ENCODE measurements at places on chromosomes 3 and 15. TPM values are rescaled to one million over a fixed set of nuclear protein-coding genes. Genes with fewer than 3 reads are reported as not detected.

Gene SERPINI2
- total RNA-seq = not detected

DNA sequence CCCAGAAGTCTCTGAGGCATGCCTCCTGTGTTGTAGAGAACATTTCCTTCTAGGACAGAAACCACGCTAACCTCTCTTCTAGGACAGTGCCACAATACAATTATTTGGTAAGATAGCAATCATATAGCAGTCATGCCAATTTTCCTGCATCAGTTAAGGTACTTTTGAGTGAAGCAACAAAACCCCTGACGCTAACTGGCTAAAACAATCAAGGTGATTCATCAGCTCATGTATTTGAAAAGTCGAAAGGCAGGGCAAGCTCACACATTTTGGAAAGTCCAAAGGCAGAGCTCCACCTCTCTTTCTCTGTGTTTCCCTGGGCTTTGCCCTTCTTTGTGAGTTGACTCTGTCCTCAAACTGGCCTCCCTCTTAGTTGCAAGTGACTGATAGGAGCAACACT lies 10.1 kb downstream of the TERC start:
- no peak for DNase-seq

Gene NUP210
- total RNA-seq = 143 TPM

DNA sequence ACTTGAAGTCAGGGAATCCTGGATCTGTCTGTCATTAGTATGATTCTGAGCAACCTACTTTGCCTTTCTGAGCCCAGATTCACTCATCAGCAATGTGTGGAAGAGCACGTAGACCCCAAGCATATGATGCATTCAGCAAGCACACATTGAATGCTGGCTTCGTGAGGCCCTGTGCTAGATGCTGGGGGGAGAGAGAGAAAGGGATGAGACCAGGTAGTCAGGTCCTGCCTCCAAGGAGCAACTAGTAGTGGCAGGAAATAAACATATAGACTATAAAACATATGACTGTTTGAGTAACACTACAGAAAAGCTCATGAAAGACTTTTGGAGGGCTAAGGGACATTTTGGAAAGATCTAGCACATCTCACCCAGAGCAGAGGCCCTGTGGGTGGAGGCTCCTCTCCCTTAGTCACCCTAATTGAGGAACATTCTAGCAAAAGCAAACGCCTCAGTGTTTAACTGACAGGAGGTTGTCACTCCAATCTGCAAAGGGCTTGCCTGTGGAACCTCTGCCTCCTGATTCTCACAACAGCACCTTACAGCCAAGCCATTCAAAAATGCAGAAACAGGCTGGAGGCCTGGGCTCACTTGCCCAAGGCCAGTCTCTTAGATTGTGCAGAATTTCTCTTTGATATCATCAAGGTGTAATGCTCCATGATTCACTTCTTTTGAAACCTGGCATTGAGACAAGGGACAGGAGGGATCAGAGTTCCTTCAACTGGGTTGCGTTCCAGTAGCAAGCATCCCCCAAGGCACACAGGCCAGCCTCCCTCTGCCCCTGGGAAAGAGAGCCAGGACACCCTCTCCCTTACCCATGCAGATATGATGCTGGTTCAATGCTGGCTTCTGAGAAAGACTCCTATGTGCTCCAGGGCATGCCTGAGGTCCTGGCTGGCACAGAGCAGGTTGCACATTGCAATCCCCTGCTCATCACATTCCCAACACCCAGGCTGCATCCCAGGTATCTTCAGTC lies 26.1 kb downstream of the STARD5 start:
- DNase-seq = no peak

Gene MME
- total RNA-seq = not detected

Gene FBXW12
- total RNA-seq = 0.14 TPM

GRCh38 chr15:89358435-89358754 lies 23.8 kb upstream of the POLG start:
- DNase-seq = no peak

Gene SRGAP3
- total RNA-seq = 0.71 TPM

Gene C3orf70
- total RNA-seq = 0.05 TPM

- no peak for DNase-seq
Observed at GRCh38 chr3:119681279-119681678, 4.1 kb upstream of the COX17 start.

Gene CLDN11
- 0.18 TPM for total RNA-seq

DNA sequence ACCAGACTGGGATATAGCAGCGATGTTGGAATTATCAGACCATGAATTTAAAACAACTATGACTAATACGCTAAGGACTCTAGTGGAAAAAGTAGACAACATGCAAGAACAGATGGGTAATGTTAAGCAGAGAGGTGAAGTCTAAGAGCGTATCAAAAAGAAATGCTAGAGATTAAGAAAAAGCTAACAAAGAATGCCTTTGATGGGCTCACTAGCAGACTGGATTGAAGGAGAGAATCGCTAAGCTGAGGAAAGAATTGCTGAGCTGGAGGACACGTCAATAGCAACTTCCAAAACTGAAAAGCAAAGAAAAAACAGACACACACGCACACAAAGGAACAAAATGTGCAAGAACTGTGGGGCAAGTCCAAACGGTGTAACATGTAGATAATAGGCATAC lies 20.0 kb upstream of the CMTM6 start:
- DNase-seq = no peak

DNA sequence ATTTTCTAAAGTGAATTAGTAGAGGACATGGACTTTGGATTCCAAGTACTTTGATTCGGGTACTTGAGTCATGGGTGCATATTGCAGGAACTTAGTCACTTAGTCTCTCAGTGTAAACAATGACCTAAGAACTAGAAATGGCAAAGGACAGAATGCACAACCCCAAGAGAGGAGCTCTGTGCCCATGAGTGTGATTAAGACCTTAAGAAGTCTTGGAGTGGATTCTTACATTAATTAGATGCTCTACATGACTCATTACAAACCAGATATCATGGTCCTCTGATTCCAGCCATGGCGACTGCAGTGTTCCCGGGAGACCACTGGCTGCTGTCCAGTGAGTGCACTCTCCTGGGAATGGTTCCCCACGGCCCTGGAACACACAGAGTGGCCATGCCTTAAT lies 251.5 kb downstream of the GABRG3 start:
- no peak for DNase-seq

DNA sequence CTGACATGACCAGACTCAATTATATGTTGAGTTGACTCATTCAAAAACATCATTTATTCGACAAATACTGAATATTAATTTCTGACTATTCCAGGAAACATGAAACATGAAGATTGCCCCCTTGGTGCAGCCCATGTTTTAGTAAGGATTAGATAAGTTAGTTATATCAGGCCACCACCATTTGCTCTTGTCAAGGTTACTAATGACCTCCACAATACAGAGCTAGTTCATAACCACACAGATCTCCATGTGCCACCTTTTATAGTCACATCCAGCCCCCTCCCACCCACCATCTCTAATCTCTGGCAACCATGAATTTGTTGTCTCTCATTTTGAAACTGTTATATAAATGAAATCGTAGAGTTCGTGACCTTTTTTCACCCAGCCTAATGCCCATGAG lies 15.7 kb downstream of the KLHL18 start:
- DNase-seq = no peak

DNA sequence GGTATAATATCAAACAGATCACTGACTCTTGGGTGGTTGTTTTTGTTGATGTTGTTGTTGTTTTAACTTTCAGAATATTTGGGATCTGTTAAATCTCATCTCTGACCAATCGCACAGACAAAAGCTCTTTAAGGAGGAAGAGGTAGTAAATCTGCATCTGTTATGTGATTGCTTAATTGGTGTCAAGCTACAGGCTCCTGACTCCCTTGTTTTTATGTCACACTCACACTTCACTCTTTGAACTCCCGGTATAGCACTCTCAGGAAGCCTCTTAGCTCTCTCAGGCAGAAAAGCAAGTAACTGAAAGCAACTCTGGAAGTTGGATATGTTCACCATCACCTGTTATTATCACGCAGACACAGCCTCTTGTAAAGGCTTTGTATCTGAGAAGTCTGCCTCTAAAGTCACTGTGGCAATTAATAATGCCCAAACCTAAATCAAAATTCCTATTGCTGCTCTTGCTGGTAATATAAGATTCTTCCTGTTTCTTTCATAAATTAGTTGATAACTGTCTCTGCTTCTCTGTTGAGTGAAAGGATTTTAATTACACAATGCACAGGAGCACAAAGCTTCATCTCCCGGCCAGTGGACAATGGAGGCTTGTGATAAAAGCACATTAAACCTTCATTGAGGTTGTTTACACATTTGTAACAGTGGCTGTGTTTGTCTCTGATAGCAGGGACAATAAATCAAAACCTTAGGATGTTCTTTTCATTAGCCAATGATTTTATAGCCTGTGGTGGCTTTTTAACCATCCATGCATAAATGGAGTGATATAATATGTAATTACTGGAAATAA lies 576.7 kb downstream of the MFSD1 start:
- DNase-seq = no peak

DNA sequence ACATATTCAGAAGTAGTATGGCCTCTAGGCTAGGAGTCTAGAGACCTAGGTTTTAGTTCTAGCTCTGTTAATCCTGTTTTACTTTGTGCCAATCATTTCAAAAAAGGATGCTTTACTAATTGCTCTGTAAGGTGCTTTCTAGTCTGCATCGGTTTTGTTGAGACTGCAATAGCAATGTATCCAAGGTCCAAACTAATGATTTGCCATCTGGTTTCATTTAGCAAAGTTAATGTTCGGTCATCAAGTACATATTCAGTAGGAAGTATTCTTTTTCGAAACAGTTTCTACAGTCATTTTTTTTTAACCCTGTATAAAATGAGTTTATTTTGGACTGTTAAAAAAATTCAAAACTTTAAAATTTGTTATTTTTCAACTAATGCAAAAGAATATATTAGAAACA lies 2.0 kb upstream of the GALK2 start:
- no peak for DNase-seq

Gene STAB1
- 0.07 TPM for total RNA-seq

Gene CYP11A1
- total RNA-seq = not detected

GRCh38 chr3:94081884-94082283 lies 19.0 kb downstream of the NSUN3 start:
- DNase-seq = no peak

GRCh38 chr3:61824553-61825135 lies 263.3 kb downstream of the PTPRG start:
- DNase-seq = no peak

Gene NR2F2
- total RNA-seq = not detected

Gene BAHD1
- 26.5 TPM for total RNA-seq

GRCh38 chr15:68353421-68354135 lies 76.0 kb downstream of the FEM1B start:
- no peak for DNase-seq

Gene DUOX1
- total RNA-seq = 0.37 TPM

Gene EFCC1
- 0.11 TPM for total RNA-seq

Gene GMNC
- total RNA-seq = not detected

DNA sequence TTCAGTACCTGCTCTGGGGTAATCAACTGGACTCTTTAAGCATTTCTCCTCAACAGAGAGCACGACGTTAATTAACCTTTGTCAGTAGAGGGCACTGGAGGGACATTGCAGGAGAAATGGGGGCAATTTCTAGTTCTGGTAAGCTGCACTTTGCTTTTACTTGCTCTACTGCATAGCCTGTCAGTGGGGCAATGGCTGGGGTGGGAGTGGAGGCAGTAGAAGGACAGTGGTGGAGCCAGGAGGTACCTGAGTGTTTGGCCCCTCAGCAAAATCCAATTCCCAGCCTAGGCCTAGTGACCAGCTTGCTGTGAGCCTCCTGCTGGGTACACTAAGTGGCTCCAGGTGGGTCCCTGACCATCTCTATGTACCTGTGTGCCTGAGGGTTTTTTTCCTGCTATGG lies 18.3 kb upstream of the MED12L start:
- DNase-seq = no peak

- DNase-seq = no peak
Observed at GRCh38 chr3:115624029-115624741, 875 bp downstream of the GAP43 start.

- no peak for DNase-seq
Observed at GRCh38 chr3:25727316-25727715, 55.9 kb downstream of the NGLY1 start.

DNA sequence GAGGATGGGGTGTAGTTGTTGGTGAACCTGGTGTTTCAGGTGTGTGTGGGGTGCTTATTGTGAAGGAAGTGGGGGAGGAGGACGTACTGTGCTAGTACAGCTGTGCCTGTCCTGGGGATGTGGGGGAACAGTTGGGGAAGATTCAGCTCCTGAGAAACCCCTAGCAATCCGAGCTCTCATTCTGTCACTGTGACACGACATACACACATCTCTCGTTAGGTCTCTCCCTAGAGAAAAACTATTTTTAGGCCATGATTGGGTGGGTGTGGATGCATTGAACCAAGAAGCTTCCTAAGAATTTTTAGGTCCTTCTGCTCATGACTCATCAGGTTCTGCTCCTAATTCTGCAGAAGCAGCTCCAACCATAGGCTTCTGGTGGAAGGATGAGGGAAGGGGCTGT lies 54.3 kb downstream of the SLC30A4 start:
- no peak for DNase-seq

Gene ABHD2
- 57.2 TPM for total RNA-seq

GRCh38 chr15:31347067-31347975 lies 20.7 kb downstream of the KLF13 start:
- peak; percentile 72 for DNase-seq

DNA sequence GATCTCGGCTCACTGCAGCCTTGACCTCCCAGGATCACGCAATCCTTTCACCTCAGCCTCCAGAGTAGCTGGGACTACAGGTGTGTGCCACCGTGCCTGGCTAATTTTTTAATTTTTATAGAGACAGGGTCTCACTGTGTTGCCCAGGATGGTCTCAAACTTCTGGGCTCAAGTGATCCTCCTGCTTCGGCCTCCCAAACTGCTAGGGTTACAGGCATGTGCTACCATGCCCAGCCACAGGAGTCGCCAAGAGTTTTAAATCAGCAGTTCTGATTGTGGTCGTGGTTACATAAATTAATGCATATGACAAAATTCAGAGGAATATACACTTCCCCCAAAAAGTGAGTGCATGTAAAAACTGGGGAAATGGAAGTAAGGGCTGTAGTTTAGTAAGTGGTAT lies 32.9 kb downstream of the MEGF11 start:
- no peak for DNase-seq

DNA sequence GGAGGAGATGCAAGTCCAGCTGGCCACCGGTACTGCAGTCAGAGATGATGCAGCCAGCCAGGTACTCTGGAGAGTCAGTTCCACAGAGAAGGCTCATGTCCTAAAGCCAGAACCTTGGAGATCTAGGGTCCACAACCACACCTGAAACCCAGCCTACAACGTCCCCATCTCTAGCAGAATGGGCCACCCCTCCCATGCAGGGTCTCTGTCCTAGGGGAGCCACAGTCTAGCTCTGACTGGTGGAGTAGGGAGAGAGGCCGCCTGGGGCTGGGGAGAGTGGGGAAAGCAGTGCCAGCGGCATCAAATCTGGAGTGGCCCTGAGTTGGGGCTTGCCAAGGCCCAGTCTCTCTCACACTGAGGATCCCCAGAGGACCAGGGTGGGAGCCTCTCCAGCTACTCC lies 43.5 kb downstream of the PTH1R start:
- no peak for DNase-seq

DNA sequence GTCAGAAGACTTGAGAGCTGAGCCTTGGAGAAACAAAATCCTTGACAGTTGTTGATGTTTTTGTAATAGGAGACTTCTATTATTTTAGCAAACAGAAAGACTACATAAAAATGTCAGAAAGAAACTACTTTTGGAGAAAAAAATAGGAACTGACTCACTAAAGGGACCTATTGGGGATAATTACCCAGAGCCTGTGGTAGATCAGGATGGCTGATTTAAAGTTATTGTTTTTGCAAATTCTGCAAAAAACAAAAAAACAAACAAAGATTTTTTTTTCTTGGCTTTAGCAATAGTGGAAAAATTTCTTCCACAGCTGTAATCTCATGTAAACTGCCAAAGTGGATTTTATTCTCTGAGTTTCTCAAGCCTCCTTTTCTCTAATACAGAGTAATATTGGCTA lies 101.5 kb upstream of the SATB1 start:
- DNase-seq = no peak

Data from activated T-helper 2 cell treated with anti-CD3 and anti-CD28 coated beads, Interferon-gamma antibody, Interleukin-2, Interleukin-4, amounts not matched to agents 10 μg/mL and 5 μg/mL and 100 μg/mL, durations not matched to agents 14 hours and 24 hours and 36 hours (primary cell).